ENCODE measurements at places on chromosomes 7 and 10.
A peak's percentile ranks its signal among the peaks of the same experiment; 100 is the strongest.

GRCh38 chr10:68462536-68462935 is 9.2 kb downstream of the DNA2 start:
- no peak for DNase-seq

- no peak for DNase-seq
These were observed 128.9 kb upstream of the GAD2 start for GRCh38 chr10:26087666-26088065.

GRCh38 chr7:2477447-2478398 is 1.5 kb upstream of the GRIFIN start:
- peak; percentile 52 for DNase-seq

DNA sequence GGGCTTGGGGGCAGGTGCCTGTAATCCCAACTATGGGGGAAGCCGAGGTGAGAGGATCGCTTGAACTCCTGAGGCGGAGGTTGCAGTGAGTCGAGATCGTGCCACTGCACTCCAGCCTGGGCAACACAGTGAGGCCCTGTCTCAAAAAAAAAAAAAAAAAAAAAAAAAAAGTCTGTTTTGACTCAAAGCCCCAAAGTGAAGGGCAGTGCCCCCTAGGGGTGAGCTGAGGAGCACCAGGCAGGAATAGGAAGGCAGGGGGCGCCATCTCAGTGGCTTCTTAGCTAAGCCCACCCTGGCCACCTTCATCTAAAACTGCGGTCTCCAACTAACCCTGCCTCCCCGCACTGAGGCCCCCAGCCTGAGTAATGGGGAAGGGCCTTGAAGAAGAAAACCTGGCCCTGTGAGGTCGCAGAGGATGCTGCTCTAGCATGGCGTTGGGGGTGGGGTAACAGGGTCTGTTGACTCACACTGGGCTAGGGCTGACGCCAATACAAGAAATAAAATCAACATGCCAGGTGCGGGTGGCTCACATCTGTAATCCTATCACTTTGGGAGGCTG is 9.8 kb downstream of the PODXL start:
- peak; percentile 41 for DNase-seq

DNA sequence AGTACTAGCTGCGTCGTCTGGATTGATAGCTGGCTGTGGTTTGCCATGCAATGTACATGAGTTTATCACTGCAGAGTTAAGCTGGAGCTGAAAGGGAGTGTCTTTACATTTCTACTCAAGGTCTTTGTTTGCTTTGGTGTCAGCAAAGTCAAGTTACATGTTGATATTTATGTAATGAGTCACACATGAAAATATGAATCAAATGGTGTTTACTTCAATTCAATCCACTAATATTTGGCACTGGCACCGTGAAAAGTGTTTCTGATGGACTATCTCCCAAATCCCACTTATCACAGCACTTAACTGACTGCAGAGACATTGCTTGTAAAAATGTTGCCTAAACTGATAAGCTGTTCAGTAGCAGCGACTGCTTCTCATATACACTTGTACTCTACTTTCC is 395.9 kb downstream of the TFEC start:
- no peak for DNase-seq

GRCh38 chr10:69974551-69975155 is 78.0 kb upstream of the MACROH2A2 start:
- DNase-seq = no peak

- no peak for DNase-seq
These were observed 19.3 kb downstream of the MACC1 start for GRCh38 chr7:20197837-20198236.

GRCh38 chr10:75611172-75611992 is 180.0 kb downstream of the LRMDA start:
- DNase-seq = no peak

DNA sequence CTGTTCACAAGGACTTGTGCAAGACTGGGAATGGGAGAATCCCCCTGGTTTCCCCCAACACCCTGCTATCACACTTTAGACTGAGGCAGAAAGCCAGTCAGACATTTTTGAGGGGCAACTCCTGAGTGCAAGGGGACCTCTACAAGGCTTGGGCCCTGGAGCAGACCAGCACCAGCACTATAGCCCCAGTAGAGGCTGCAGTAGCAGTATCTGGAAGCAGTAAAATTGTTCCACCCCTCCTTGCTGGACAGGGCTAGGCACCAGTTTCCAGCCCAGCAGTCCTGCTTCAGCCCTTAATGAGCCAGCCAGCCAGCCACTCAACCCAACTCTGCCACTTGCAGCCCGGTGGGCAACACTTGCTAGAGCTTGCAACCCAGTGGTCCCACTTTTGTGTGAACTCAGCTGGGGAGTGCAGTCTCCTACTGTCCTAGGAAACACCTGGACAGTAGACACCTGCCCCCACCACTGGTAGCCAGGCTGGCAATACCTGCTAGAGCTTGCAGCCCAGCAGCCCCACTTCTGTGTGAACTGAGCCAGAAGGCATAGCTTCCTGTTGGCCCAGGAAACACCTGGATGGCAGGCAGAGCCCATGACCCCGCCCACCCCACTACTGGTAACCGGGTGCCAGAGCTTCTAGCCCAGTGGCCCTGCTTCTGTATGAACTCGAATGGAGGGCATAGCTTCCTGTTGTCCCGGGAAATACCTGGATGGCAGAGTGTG is 65.0 kb downstream of the FBXL13 start:
- no peak for DNase-seq

- DNase-seq = no peak
These were observed 635.7 kb upstream of the ANKRD30A start for GRCh38 chr10:36489611-36490228.

- no peak for DNase-seq
These were observed 509.5 kb upstream of the CELF2 start for GRCh38 chr10:10508211-10508610.

- no peak for DNase-seq
These were observed 84.5 kb downstream of the ATE1 start for GRCh38 chr10:121843379-121843778.

GRCh38 chr10:23110722-23111516 is 15.5 kb downstream of the MSRB2 start:
- no peak for DNase-seq

- no peak for DNase-seq
These were observed 646.8 kb upstream of the NRP1 start for GRCh38 chr10:33981301-33981700.

DNA sequence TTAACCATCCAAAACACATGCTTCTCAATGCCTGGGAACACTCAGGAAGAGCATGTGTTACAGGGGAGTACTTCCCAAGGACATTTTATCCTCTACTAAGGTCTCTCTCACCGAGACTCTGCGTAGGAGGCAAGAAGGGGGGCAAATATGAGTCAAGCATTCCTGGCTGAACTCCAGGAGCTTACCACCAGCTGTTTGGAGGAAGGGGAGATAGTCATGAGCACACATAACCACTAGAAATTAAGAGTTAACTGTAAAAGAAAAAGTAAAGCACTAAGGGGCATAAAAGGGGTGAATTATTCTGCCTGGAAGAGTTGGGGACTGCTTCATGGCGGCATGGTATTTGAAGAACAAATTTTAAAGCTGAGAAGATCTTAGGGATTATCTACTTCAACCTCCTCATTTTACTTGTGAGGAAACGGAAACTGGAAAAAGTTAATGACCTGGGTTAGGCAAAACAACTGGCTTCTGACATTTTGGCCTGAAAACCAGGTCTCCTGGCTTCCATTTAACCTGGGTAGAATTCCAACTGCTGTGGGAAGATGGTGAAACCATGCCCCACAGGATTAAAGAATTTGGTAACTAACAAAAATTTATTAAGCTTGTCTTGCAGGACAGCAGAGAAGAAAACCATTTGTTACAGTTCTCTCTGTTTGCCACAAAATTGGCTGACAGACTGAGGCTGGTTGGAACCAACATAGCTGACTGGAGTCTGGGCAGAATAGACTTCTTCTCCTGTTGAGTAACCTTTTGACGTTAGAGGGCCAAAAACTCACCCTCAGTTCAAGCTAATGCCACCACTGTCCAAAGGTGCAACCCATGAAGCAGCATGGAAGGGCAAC is 85.5 kb downstream of the SLC25A13 start:
- no peak for DNase-seq

- DNase-seq = no peak
These were observed 83.9 kb upstream of the RSU1 start for GRCh38 chr10:16901106-16901505.

- DNase-seq = no peak
These were observed 90.6 kb downstream of the CACNB2 start for GRCh38 chr10:18230794-18231193.

- no peak for DNase-seq
These were observed 88.4 kb upstream of the STEAP1B start for GRCh38 chr7:22588351-22588750.

- DNase-seq = no peak
These were observed 18.7 kb downstream of the IL15RA start for GRCh38 chr10:5958675-5959074.

- DNase-seq = no peak
These were observed at the start of gene PODXL for GRCh38 chr7:131556053-131556908. TSS of gene PODXL (minus strand) at chr7:131556628. CDS start at chr7:131556359, 269 bp downstream.

- no peak for DNase-seq
These were observed 84.7 kb upstream of the GPR141 start for GRCh38 chr7:37598824-37599223.

DNA sequence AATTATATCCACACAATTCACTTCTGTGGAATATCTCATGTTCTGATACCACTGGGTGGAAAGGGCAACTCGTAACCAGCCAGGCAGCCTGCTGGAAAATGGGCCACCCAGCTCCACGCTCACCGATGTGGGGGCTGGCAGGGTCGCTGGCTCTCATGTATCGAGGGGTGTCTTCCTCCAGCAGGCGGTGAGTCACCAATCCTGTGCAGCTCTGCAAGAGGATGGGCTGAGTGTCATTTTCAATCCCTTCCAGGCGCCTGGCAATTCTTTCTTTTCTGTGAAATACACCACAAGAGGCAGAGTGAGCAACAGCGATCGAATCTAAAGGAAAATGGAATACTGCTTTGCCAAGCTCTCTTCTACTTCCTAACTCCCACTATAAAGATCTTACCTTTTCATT is 80.1 kb downstream of the SVIL start:
- DNase-seq = no peak

- no peak for DNase-seq
These were observed 705.6 kb upstream of the PHF14 start for GRCh38 chr7:10268034-10268433.

DNA sequence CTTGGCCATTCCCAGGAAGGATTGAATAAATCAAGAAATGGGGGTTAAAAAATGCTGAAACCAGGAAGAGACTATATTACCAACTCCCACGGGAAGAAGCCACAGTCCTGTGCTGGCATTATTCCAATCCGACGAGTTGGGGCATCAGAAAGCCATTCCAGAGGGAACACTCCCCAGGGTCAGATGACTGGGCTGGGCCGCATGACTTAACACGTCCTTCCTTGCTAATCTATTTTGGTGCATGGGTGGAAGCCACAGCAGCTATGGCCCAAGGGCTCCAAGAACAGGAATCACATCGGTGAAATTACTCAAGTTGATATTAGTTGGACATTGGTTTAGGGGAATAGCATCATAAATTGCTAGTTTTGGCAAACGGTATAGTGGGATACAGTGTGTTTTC is 592.9 kb upstream of the NRP1 start:
- no peak for DNase-seq

DNA sequence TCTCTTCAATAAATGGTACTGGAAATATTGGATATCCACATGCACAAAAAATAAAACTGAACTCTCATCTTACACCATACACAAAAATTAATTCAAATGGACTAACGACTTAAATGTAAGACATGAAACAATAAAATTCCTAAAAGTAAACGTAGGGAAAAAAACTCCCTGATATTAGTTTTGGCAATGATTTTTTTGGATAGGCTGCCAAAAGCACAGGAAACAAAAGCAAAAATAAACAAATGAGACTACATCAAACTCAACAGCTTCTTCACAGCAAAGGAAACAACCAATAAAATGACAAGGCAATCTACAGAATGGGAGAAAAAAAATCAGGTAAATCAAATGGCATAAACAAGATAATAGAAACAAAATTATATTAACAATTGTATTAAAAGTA is 65.7 kb downstream of the ORC5 start:
- DNase-seq = no peak

DNA sequence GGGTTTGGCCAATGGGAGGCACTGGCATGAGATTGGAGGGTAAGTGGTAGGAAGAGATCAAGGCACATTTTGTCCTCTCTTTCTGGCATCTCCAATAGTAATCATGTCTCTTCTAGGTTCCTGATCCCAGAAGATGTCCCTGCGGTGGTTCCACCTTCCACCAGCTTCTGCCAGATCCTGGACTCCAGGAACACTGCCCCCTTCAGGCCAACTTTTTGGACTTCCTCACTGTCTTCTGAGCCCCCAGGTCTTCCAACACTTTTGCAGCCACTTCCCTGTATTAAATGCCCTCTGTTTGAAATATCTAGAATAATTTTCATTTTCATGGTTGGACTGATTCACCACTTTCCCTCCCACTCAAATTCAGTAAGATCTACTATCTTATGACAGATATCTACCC is 60.9 kb downstream of the BAMBI start:
- no peak for DNase-seq

DNA sequence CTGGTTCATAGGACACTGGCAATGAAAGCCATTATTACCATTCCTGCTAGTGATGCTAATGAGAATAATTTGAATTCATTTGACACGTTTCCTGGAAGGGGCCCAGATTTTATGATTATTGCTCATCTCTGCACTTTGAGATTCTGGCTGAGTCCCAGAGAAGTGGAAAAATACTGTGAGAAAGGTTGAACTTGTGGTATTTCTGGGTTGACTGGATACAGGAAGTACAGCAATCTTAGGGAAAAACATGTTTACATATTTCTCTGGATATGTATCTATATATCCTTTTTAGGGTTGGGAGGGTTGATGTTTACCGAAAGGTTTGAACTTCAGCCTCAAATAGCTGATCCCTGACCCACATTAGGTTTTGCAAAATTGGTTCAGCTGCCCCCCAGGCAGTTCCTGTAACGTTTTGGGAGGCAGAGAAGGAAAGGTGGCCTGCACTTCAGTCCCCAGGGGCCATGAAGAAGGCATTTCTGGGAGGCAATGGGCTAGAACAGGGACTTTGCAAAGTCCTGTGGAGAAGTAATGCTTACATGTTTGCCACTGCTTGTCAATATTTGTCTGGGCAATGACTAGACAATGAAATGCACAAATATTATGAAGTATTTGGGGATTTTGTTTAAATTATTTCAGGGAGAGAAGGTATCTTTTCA is 253.7 kb upstream of the PITRM1 start:
- no peak for DNase-seq

DNA sequence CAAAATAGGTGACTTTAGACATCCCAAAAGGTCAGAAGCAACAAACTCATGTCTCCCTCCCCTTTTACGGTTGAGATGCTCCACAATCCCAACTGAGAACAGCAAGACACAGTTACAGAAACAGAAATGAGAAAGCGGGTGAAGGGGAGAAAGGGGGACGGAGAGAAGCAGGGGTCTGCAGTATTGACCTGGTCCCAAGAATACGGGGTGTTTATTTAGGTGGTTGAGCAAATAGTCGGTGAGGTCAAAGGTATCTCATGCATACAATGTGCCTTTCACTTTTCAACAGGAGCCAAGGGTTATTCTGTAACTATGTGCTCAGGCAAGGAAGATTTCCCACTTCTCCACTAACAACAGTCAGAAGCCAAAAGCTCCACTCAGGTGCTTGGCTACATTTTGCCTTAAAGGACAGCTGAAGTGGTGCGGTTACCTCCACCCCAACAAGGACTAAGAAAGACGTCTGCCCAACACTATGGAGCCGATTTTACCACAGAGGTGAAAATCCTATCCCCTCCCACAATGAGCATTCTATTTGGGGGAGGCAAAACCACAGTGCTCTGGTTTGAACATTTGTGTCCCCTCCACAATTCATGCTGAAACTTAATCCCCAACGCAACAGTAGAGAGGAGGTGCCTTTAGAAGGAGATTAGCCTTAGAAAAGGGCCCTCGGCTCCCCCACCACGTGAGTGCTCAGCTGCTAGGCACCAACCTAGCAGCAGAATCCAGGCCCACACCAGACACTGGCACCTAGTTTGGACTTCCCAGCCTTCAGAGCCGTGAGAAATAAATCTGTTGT is 77.9 kb downstream of the PARD3 start:
- DNase-seq = no peak

Measured in stimulated activated CD4-positive, alpha-beta T cell treated with anti-CD3 and anti-CD28 coated beads, TNF-alpha, amount 100 ng/mL, for 48 hours (primary cell).